HFFc6 (cell line): ENCODE measurements at places on chromosomes 4 and X.

GRCh38 chrX:85244450-85245211 is 840 bp downstream of the ZNF711 start:
- DNase-seq, result no peak

DNA sequence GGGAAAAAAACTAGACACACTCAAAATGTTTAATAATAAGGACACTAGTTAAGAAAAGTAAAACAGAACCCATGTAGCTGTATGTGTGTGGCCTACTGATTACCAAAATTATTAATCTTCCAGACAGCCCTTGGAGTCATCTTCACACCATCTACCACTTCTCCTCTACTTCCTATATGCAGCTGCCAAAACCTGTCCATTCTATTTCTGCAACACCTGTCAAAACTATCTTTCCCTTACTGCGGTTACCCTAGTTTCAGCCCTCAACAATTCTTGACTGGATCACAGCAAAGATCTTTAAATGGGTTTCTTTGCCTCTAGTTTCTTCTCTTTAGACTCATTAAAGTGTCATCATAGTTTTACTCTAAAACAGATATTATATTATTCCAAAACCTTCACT is 72.6 kb downstream of the GPR82 start:
- no peak for DNase-seq

GRCh38 chrX:31705816-31706215 is 634.0 kb upstream of the FTHL17 start:
- DNase-seq, result no peak

GRCh38 chr4:118787844-118788380 is 48.0 kb downstream of the SEC24D start:
- DNase-seq, result no peak

DNA sequence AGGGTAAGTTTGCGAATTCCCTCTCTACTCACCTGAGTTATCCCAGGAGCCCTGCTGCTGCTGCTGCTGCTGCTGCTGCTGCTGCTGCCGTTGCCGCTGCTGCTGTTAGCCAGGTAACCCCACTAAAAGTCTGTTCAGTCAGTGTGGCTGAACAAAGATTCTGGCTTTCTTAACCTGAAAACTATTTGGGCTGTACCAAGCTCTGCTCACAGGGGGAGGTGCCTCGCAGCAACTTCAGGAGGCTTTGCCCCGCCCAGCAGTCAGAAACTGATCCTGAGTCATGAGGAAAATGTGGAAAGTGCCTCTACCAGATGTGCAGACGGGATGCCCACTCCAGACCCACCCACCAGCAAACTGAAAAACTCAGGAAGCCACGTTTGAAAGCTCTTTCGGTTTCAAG is at the start of gene CAPN6:
Gene CAPN6, minus strand, starts transcription at position 145 of the 400 bp plus-strand sequence. CDS start 6,547 bp downstream, outside the sequence.
- no peak for DNase-seq

DNA sequence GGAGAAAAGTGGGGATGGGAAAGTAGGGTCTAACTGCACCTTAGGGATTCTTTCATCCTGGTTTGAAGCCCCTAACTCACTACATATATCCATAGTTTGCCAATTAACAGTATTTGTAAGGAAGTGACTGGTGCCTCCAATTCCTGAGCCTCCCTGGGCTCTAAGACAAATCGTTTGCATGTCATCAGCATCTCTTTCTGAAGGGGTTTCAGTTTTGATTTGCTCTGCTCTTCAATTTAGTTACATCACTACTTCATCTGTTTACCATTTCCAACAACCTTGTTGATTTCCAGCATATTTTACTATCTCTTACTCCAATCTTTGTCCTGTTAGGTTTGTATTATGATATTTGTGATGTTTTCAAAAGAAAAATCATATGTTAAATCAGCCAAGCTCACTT is 15.5 kb upstream of the DDX60 start:
- no peak for DNase-seq

GRCh38 chr4:145552181-145552822 is 66.9 kb upstream of the MMAA start:
- no peak for DNase-seq

DNA sequence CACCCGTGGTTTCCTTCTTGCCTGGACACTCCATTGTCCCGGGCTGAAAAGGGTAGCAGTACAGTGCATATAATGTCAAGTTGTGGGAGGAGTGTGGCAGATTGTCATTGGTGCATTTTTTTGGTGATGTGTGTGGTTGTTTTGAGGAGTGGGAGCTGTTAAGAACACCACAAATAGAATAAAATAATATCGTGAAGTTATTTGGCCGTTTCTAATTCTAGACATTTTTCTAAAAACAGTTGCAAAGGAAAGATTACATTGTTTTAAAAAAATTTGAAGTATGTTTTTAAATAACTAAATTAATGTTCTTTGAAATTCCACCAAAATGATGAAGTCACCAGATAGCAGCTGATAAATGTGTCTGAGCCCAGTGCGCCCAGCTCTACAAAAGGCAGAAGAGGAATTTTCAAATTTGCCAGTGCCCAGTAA is 1.3 kb downstream of the PKD2 start:
- peak; percentile 45 for DNase-seq

DNA sequence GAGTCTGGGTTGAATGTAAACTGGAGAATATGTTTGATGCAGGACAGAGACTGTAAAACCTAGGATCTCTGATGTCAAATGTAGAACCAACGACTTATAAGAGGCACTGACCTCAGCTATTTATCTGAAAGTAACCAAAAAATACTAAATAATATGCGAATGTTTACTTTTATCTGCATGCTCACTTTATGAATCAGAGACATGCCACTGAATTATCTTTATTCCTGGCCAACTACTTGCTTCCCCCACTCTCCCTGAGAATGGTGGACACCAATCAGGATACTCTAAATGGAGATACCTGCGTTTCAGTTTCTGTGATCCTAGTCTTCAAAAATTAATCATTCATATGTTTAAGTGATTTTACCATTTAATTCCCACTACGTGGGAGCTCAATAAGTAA is 1038.4 kb upstream of the PABPC4L start:
- DNase-seq, result peak; percentile 6

GRCh38 chr4:139625482-139625881 is 40.1 kb upstream of the MGST2 start:
- DNase-seq, result no peak
